ENCODE measurements at places on chromosomes 2 and 18. TPM values are rescaled to one million over a fixed set of nuclear protein-coding genes. Genes with fewer than 3 reads are reported as not detected.

The OSBPL6 gene
- polyA plus RNA-seq = 1.4 TPM

- DNase-seq = no peak
Observed at GRCh38 chr2:58047373-58047935, 848 bp downstream of the VRK2 start.

DNA sequence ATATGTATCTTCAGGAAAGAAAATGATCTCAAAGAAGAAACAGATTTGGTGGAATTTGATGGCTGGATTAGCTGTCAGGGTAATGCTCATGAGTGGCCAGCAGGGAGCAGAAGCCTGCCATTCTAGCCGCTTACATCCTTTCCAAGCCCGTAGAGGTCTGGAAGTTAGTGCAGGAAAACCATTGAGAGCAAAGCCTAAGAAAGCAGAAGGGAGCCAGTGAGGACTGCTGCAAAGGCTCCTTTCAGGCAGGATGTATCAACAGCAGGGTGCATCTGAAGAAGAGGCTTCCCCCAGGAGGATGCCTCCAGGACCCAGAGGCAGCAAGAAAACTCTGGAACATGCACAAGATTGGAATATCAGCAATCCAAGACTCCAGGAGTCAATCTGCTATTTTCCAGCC lies 22.9 kb upstream of the LBH start:
- peak; percentile 84 for DNase-seq

GRCh38 chr18:66005831-66006588 lies 255.2 kb downstream of the CDH7 start:
- no peak for DNase-seq

GRCh38 chr18:22211657-22212056 lies 42.3 kb downstream of the GATA6 start:
- DNase-seq = no peak

DNA sequence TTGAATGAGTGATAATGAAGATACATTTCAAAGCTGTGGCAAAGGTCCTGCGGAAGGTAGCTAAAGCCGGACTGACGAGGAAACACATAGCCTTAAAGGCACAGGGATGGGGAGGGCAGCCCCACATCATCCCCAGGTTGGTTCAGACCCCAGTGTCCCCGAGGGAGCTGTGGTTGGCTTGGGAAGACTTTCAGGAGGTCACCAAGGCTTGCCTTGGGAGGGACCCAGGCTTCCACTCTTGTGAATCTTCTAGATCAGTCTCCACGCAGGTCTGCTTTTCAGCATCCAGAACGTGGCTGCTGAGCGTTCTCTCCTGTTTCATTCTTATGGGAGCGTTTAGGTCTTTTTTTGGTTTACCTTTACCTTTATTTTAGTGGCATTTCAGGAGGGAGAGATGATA lies 16.8 kb downstream of the KIF1A start:
- DNase-seq = no peak

DNA sequence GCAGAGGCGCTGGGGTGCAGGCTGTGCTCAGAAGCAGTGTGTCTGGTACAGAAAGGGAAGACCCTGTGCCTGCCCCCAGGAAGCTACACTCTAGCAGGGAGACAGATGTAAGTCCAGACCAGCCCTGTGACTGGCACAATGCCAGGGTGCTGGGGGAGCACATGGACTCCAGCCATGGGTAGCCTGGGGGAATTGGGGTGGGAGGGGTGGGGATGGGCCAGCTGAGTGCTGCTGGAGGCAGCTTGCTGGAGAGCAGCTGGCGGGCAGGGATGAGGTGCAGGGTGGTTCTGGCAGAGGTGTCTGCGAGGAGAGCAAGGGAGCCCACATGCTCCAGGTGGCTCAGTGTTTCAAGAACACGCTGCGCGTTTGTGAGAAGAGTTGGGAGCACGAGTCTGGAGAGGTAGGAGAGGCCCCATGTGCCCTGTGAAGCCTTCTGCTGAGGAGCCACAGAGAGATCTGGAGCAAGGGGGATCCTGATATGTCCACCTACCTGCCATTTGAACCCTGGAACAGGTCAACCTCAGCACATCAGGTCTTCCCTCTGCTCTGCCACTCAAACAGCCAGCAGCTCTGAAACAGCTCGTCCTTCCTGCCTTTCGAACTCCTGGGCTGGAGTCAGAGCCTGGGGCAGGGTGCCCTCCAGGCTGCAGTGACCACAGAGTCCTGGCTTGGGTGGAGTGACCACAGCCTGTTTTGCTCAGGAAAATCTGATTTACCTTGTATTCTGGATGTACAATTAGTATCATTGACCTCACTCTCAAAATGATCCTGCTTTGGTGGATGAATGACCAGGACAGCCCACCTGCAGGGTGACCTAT lies 15.1 kb downstream of the ALLC start:
- no peak for DNase-seq

DNA sequence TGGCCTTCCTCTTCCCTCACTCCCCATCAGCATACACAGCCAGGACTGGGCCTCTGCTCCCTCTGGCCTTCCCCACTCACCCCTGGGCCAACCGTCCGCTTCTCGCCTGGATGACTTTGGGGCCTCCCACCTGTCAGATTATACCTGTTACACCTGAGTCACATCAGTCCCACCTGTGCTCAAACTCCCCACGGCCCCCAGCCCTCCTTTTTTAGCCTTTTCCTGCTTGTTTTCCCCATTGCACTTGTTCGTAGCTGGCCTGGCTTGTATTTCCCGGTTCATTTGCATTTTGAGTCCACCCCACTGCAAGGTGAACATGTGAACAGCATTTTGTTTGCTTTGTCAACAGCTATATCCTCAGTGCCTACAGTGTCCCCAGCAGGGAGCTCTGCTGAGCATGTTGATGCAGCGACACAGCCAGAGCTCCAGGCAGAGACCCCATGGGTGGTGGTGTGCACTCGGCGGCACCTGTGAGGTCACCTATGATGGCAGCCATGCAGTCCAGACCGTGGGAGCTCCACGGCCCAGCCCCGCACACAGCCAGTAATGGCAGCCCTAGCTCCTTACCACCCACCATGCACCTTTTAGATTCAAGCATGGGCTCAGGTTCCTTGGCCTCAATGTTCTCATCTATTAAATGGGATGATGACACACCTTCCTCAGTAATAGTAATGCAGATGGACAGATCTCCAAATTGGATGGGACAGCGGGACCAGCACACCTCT lies 276.4 kb upstream of the HS6ST1 start:
- DNase-seq = no peak
